Activated CD4-positive, alpha-beta T cell treated with anti-CD3 and anti-CD28 coated beads for 48 hours (primary cell): ENCODE measurements at places on chromosomes 3 and 15.
A peak's percentile ranks its signal among the peaks of the same experiment; 100 is the strongest.

- no peak for DNase-seq
These were observed 56.9 kb upstream of the DPH6 start for GRCh38 chr15:35602836-35603235.

DNA sequence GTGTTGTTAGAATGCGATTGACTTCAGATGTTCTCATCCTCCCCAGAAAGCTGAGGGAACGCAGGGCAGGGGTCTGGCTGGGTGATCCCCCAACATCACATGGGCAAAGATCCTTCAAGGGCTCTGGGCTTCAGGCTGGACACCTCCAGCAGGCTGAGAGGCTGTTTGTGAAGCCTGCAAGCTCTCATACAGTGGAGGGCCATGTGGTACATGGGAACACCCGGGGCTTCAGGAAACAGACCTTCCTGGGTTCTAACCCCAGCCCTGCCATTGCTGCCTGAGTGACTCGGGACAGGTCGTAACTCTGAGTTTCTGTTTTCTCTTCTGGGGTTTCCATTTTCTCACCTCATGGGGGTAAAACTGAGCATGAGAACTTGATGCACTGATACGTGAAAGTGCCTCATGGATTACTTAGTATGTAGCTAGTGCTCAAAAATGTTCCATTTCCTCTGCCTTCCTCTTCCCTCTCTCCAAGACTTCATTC lies 81.2 kb downstream of the TLE3 start:
- DNase-seq: no peak

GRCh38 chr3:185517387-185518130 lies 18.7 kb upstream of the TMEM41A start:
- no peak for DNase-seq

DNA sequence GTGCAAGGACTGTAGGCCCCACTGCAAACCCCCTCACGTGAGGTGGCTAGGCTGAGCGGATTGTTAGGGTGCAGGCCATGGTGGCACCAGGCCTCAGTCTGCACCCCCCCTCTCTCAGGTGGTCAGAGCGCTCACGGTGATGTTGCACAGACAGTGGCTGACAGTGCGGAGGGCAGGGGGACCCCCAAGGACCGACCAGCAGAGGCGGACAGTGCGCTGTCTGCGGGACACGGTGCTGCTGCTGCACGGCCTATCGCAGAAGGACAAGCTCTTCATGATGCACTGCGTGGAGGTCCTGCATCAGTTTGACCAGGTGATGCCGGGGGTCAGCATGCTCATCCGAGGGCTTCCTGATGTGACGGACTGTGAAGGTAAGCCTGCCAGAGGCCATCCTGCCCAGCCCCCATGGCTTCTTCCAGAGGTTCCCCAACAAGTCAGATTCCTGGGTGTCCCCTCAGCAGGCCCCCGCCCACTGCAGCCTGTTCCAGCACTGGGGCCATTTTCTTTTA lies 18.2 kb downstream of the ATRIP start:
- no peak for DNase-seq

DNA sequence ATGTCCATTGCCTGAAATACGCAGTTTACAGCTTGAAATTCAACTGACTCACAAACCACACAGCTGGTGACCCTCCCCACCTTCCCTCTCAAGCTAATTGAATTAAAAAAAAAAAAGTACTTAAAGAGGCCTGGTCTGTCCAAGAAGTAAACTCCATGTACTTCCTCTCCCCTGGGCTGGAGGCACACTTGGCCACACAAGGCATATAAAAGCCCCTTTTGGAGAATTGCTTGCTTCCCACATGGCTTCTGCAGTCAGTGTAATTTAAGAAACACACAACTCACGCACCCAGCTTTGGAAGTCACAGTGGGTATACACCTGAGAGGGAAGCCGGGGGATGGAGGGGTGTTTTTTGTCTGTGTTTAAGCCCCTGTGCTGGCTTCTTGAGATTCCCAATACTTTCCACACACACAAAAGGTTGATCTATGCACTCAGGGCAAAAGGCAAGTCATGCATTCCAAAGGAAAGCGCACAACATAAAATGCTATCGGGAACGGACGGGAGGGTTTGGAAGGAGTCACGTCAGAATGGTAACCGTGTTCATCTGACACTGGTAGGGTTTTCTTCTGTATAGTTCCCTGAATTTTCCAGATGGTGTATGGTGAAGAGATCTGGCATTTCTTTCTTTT lies 106.6 kb upstream of the ALDH1A3 start:
- no peak for DNase-seq

- DNase-seq: no peak
These were observed 331.6 kb upstream of the NR2F2 start for GRCh38 chr15:95998935-95999334.

GRCh38 chr3:156106721-156107373 lies 13.5 kb upstream of the KCNAB1 start:
- no peak for DNase-seq

- no peak for DNase-seq
These were observed 134.8 kb downstream of the AKAP13 start for GRCh38 chr15:85515212-85515611.

DNA sequence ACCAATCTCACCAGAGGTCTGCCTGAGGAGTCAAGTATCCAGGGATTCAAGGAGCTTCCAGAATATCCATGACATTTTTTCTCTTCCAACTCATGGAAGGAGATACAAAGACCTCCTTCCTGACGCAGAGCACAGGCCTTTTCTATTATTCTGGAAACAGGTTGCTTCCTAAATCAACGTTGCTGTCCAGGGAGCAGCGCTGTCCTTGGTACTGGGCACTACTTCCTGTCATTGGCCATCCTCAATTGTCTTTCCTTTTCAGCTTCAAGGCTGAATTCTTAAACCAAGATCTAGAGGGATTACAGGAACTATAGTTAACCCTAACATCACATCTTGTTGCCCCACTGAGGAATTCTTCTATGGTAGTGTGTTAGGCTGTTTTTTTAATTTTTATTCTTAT lies 50.4 kb upstream of the TBC1D21 start:
- no peak for DNase-seq

DNA sequence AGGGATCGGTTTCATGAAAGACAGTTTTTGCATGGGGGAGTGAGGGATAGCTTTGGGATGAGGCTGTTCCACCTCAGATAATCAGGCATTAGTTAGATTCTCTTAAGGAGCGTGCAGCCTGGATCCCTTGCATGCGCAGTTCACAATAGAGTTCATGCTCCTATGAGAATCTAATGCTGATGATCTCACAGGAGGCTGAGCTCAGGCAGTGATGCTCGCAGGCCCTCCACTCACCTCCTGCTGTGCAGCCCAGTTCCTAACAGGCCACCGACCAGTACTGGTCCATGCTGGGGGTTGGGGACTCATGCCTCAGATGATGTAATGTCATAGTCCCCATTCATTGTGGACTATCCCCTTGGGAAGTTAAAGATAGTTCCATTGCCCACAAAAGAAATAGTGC lies 255.8 kb downstream of the CACNA2D3 start:
- DNase-seq: no peak

GRCh38 chr3:138608322-138609135 lies at the start of gene FAIM:
Gene FAIM (plus strand): TSS chr3:138608771. CDS start chr3:138619727, 10,956 bp downstream.
- DNase-seq: peak; percentile 74

GRCh38 chr3:124883766-124884473 lies 3.2 kb downstream of the ITGB5 start:
- DNase-seq: no peak

DNA sequence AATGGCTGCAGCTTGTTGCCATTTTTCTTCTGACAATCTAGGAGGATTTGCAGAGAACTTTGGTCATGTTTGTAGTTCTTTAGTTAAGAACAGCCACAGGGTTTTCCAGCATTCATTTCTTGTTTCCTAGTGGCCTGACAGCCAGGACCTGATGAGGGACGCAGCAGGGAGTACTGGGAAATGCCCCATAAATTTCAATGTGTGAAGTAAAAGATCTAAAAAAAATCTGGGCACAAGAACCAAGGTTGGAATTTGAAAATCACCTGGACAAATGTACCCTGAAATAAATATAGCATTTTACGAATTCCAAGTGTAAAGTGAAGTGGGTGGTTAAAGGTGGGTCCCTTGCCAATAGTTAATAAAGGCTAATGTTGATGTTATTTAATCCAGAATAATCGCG lies 195.0 kb downstream of the ZIC1 start:
- DNase-seq: no peak
